Progenitor cell of endocrine pancreas (in vitro differentiated cells): ENCODE measurements at places on chromosomes 16 and 17.

GRCh38 chr17:81832608-81833159 is 407 bp downstream of the MCRIP1 start:
- peaks cover 12% of the 10 kb centered on the region for H3K4me1 ChIP-seq
- peak overlapping the region; percentile 94 for H3K27ac ChIP-seq
- H3K4me3 ChIP-seq = peak overlapping the region; percentile 88
- H3K27me3 ChIP-seq = no peaks in the 10 kb centered on the region
- no peaks in the 10 kb centered on the region for H3K36me3 ChIP-seq
- peak; percentile 24 for DNase-seq

- no peak overlapping the region for H3K4me3 ChIP-seq
- H3K4me1 ChIP-seq = no peaks in the 10 kb centered on the region
- DNase-seq = no peak
- H3K27me3 ChIP-seq = no peaks in the 10 kb centered on the region
- no peak overlapping the region for H3K27ac ChIP-seq
Observed at GRCh38 chr16:13061691-13062090, 160.3 kb downstream of the SHISA9 start.

GRCh38 chr17:57016764-57017116 is 38.8 kb downstream of the SCPEP1 start:
- DNase-seq = no peak
- no peak overlapping the region for H3K27ac ChIP-seq
- peaks cover 21% of the 10 kb centered on the region for H3K4me1 ChIP-seq
- no peak overlapping the region for H3K4me3 ChIP-seq

DNA sequence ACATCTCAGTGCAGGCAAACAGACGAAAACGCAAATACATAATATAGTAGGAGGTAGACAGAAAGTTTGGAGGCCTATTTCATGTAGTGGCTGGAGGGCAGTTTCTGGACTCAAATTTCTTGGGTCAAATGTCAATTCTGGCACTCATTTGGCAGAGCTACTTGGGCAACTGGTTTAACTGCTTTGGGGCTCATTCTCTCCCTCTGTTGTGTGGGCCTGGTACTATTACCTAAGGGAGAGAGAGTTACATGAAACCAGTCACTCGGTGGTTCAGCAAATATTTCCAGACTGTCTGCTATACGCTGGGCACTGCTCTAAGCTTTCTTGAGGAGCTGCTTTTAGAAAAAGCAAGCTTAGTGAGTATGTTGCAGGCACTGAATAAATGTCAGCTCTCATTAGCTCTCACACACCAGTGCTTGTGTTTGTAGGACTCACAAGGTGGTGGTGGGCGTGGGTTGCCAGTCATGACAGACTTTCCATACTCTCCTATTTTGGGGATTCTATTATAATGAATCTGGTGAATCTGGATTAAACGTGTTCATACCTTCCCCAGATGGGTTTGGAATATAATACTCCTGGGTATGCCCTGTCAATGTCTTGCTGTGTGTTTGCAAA is 1.8 kb upstream of the SHISA9 start:
- H3K4me1 ChIP-seq = peaks cover 19% of the 10 kb centered on the region
- no peak overlapping the region for H3K27ac ChIP-seq
- no peaks in the 10 kb centered on the region for H3K36me3 ChIP-seq
- no peak overlapping the region for H3K4me3 ChIP-seq
- H3K27me3 ChIP-seq = peaks cover 64% of the 10 kb centered on the region
- DNase-seq = no peak
